Purkinje cell (primary cell): ENCODE measurements at places on chromosomes 7 and 10. TPM values are rescaled to one million over a fixed set of nuclear protein-coding genes. Genes with fewer than 3 reads are reported as not detected.

ARHGAP22 gene
- 2.6 and 4.8 TPM in 2 replicates for polyA plus RNA-seq

EPO gene
- polyA plus RNA-seq, result not detected in 2 replicates

SH2D4B gene
- 0.21 TPM in 1 of 2 replicates, not detected in the other for polyA plus RNA-seq

SRGN gene
- polyA plus RNA-seq, result 6.8 and 12.5 TPM in 2 replicates

RBM33 gene
- 6.7 and 8.9 TPM in 2 replicates for polyA plus RNA-seq

PON1 gene
- 2.5 TPM in 1 of 2 replicates, not detected in the other for polyA plus RNA-seq

GRB10 gene
- 0.67 and 2.0 TPM in 2 replicates for polyA plus RNA-seq

DGKI gene
- 24.4 and 28.9 TPM in 2 replicates for polyA plus RNA-seq

MLXIPL gene
- polyA plus RNA-seq, result 1.4 TPM in 1 of 2 replicates, not detected in the other

DOCK4 gene
- 6.0 and 8.9 TPM in 2 replicates for polyA plus RNA-seq

ACTR3C gene
- polyA plus RNA-seq, result 27.7 and 40.6 TPM in 2 replicates

LAMB4 gene
- not detected in 2 replicates for polyA plus RNA-seq

SNCG gene
- polyA plus RNA-seq, result 1,040 and 1,509 TPM in 2 replicates

TBX20 gene
- polyA plus RNA-seq, result not detected in 2 replicates

CCL24 gene
- not detected in 2 replicates for polyA plus RNA-seq

AP5Z1 gene
- 0.94 and 7.0 TPM in 2 replicates for polyA plus RNA-seq

MSMB gene
- not detected in 2 replicates for polyA plus RNA-seq

UNCX gene
- 0.12 TPM in 1 of 2 replicates, not detected in the other for polyA plus RNA-seq

SPOCK2 gene
- 71.1 and 128 TPM in 2 replicates for polyA plus RNA-seq
